NCI-H460 (cell line): ENCODE measurements at places on chromosomes 13 and 19.

GRCh38 chr13:113991191-113991669, 17.4 kb upstream of the C13orf46 start:
- no peak for DNase-seq

DNA sequence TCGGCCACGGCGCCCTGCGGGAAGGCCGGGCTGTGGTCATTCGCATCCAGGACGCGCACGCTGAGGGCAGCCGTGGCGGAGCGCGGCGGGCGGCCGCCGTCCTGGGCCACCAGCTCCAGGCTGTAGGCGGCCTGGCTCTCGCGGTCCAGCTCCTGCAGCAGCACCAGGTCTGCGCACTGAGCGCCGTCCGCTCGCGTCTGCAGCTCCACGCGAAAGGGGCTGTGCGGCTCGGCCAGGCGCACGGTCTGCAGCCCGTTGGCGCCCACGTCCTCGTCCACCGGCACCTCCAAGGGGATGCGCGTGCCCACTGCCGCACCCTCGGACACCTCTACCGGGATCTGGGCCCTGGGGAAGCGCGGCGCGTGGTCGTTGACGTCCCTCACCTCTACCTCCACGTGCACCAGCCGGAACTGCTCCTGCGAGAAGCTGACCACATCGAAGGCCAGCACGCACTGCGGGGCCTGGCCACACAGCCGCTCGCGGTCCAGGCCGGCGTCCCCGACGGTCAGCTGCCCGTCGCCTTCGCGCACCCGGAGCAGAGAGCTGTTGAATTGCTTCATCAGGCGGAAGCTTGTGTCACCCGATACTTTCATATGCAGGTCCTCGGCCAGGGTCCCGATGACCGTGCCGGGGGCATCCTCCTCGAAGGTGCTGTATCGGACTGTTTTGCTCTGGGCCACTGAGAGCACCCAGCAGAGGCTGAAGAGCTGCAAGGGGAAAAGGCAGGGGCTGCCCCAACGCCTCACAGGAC, 583 bp downstream of the PCDH8 start:
- DNase-seq, result no peak

DNA sequence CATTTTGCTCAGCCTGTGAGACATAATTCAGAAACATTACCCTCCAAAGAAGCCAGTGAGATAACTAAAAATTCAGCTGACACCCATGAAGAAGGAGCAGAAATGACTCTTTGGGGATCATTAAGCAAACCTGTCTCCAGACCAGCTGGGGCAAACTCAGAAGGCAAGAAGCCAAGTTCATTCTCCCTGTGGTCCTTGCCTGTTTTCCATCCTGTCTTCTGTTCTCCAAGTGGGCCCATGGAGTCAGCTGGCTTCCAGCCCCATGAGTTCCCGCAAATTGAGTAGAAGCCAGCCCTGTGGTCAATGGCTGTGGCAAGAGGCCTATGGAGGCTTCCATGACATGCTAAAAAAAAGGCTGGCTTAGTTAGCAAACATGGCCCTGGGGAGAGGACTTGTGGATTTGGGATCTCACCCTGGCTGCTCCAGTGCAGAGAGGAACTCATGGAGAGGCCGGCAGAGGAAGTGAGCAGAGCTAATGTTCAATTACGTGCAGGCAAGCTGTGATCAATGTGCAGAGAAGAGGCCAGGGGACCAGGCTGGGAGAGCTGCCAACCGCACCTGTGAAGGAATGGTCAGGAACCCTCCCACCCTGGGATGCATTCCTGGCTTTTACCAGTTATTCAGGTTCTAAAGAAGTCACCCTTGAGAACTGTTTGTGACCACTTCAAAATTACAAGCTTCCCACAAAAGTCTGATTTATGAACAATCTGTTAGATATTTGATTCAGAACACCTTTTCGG, 229.1 kb downstream of the TSHZ3 start:
- no peak for DNase-seq

GRCh38 chr13:21638319-21639282, 32.3 kb upstream of the FGF9 start:
- no peak for DNase-seq

DNA sequence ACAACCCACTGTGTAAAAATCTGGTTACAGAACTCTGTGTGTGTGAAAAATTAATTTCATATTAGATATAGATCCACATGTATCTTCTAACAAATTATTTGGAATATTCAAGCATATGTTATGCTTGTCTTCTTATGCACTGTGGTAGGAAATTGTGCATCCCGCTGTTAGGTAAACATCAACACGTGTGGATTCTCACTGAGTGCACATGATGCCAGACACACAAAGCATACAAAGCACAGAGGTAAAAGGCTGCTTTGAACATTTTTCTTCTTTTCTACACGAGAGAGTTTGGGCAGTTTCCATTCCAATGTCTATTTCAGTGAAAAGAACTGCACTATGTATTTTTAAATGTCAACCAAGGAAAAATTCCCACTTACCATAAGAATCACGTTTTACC, 354.9 kb downstream of the PCDH9 start:
- DNase-seq, result no peak

- no peak for DNase-seq
Measured at GRCh38 chr13:33217256-33217655, 68.3 kb downstream of the STARD13 start.

DNA sequence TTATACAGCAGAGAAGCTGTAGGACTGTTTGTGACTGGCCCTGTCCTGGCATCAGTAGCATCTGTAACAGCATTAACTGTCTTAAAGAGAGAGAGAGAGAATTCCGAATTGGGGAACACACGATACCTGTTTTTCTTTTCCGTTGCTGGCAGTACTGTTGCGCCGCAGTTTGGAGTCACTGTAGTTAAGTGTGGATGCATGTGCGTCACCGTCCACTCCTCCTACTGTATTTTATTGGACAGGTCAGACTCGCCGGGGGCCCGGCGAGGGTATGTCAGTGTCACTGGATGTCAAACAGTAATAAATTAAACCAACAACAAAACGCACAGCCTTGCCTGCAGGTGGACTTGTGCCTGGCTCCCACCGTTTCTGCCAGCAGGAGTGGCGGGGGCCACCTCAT, 27.3 kb upstream of the LDLR start:
- DNase-seq, result no peak

DNA sequence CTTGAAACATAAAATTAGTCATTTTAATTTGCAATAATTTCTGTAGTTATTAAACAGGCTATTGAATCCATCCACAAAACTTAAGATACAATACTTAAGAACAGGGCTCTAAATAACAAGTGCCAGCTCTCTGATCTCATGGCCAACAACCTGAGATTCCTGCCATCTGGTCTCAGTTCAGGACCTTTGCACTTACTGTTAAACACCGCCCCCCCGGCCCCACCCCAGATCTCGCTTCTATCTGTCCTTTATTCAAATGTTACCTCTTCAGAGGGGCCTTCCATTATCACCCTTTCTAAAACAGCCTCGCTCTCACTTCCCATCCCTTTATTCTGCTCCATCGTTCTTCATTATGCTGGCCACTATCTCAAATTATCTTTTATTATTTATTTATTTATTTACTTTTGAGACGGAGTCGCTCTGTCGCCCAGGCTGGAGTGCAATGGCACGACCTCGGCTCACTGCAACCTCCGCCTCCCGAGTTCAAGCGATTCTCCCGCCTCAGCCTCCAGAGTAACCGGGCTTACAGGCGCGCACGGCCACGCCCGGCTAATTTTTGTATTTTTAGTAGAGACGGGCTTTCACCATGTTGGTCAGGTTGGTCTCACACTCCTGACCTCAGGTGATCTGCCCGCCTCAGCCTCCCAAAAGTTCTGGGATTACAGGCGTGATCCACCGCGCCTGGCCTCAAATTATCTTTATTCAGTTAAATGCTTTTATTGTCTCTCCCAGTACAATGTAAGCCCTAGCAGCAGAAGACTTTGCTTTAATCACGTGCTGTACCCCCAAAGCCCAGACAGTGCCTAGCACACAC, 838 bp upstream of the SNRNP70 start:
- DNase-seq, result no peak

- peak; percentile 93 for DNase-seq
Measured at GRCh38 chr19:38304866-38305429, 897 bp downstream of the C19orf33 start.

- DNase-seq, result no peak
Measured at GRCh38 chr19:39828654-39829032, 5.3 kb downstream of the DYRK1B start.

DNA sequence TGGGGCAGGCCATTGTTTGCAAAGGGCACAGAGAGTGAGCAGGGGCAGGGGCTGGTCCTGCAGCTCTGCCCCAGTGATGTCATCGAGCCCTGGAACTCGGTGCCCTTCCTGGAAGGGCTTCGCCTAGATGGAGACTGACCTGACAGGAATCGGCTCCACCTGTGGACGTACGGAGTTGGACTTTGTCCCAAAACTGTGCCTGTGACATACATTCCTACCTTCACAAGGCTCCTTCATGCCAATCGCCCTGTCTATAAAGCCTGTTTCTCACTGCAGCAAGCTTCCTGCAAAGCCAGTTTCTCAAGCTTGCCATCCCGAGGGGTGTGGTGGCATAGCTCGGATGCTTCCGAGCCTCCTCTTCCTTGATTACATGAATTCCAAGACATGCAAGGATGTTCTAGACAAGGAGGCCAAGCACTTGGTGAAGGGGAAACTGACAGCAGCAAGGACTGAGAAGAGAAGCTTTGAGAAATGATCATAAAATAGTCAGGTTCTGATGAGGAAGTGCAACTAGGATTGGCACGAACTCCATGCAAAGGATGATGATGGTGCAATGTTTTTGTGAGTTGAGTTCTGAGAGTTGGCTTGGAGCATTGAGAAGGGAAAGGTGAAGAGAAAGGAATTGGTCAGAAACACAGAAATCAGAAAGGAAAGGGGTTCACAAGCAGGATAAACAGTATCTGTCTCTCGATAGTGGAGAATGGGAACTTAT, 73.6 kb upstream of the STK24 start:
- DNase-seq, result no peak

GRCh38 chr13:66536746-66537145, 693.4 kb downstream of the PCDH9 start:
- DNase-seq, result no peak

DNA sequence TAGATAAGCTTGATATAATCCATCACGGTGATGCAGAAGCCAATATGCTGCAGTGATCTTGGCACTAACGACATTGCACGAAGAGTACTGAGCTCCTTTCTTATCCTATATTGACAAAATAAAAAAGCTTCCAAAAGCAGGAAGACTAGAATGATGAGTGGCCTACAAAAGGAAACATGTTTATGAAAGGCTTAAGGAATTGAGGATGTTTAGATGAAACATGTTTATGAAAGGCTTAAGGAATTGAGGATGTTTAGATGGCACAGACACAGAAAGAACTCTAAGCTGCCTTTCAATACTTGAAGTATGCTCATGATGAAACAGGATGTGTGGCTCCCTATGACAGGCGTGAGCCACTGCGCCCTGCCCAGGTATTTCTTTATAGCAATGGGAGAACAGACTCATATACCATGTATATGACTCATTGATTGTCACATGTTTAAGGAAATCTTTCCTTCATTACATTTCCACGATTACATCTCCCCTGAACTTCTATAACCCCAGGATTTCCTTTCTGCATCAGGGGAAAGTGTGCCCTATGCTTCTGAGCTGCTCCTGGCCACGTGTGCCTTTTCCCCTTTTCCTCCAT, 690.8 kb upstream of the ARGLU1 start:
- DNase-seq, result peak; percentile 88

GRCh38 chr13:109977212-109977968, 191.0 kb upstream of the IRS2 start:
- no peak for DNase-seq

GRCh38 chr19:33766623-33767022, 30.0 kb upstream of the KCTD15 start:
- no peak for DNase-seq

DNA sequence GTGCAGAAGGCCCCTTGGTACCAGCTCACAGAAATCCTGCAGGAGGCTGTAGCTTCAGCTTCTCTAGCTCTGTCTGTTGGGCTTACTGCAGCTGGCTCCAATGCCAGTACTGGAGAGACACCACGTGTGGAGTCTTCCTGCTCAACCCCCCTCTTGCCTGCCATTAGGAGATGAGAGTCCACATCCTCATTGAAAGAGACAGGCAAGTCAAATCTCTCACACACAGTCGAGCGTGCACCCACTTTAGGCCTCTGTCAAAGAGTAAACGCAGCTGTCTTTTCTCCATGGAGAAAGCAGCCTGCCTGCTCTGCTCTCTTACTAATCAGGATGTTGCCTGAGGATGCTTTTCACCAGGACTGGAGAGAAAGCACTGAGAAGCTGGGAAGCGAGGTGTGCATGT, 523.0 kb upstream of the NBEA start:
- no peak for DNase-seq

- DNase-seq, result no peak
Measured at GRCh38 chr19:47495478-47496372, 11.7 kb upstream of the KPTN start.

DNA sequence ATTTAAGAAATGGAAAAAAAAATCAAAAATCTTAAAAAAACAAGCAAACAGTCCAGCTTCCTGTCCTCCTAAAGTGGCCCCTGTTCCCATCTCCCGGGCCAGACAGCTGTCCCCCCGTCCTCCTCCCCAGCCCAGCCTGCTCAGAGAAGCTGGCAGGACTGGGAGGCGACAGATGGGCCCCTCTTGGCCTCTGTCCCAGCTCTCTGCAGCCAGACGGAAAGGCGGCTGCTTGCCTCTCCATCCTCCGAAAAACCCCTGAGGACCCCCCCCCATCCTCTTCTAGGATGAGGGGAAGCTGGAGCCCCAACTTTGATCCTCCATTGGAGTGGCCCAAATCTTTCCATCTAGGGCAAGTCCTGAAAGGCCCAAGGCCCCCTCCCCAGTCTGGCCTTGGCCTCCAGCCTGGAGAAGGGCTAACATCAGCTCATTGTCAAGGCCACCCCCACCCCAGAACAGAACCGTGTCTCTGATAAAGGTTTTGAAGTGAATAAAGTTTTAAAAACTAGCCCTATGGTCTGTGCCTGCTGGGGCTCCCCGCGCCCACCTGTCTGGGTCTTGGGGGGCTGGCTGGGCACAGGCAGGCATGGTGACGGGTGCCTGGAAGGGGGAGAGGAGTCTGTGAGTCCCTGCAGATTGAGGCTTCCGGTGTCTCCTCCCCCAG, 3.8 kb downstream of the GADD45GIP1 start:
- DNase-seq, result no peak

- DNase-seq, result no peak
Measured at GRCh38 chr19:13986348-13986904, 19.7 kb downstream of the RFX1 start.

DNA sequence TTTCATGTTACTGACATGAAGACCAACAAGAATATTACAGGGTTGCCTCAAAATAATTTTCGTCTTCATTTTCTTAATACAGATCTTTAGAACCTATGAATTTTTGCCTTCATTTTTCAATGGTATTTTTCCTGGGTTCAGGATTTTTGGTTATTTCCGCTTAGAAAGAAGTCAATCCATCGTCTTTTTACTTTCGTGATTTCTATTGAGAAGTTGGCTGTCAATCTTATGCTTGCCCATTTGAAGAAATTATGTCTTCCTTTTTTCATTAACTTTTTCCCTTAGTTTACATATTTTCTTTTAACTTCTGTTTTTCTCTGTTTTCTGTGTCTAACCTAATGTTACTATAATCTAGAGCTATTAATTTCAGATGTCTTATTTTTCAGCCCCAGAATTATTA, 868.9 kb upstream of the SLC10A2 start:
- no peak for DNase-seq

GRCh38 chr19:13538601-13539253, 32.4 kb upstream of the CACNA1A start:
- no peak for DNase-seq
